Upper lobe of left lung (tissue), 6 donors: ENCODE measurements at places on chromosomes 12 and 14. TPM values are rescaled to one million over a fixed set of nuclear protein-coding genes. Genes with fewer than 3 reads are reported as not detected.

GRCh38 chr14:103052407-103052806 lies 4.9 kb downstream of the CDC42BPB start:
- DNase-seq: no peak

DNA sequence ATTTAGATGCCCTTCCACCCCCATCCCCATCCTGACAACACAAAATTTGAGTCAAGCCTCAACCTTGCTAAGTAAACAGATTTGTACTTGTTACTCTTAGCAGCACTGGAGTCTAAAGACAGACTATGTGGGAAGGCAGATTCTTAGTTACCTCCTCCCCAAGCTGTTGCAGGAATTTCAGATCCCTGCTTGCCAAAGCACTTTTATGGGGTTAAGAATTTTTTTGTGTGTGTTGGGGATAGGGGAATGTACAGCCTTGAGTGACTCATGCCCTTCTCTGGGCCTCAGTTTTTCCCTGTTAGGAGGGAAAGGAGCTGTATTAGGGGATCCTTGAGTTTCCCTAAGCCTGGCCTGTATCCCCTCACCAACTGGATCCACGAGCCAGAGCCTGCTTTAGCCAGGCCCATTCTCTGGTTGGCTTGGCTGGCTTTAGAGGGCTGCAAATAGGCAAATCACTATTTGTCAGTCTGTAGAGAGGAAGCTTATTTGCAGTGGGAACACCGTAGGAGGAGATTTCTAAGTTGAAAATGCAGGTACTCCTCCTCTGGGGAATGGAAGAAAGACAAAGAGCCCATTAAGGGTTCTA lies 27.7 kb upstream of the RNU6-8 start:
- DNase-seq: no peak

DNA sequence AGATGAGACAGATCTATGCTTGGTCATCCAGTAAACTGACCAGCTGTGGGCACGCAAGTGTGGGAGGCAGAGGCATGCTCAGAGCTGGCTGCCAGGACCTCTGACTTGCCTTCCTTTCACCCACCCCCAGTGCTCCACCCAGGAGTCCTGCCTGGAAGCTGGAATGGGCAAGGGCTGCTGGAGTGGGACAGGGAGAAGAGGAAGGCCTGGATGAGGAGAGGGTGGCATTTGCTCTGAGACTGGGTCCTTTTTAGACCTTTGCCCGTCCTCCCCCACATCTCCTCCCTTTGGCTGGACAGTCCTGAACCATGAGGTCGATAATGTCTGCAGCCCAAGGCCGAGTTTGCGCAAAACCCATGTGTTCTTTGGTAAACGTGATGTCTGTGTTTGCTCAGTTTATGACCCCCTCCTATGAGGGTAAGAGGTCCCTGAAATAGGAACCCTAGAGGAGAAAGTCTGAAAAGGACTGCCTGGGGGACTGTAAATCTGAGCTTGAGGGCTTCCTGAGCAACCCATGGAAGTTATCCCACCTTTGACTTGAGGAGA lies 3.8 kb upstream of the INHBE start:
- DNase-seq: no peak

Gene MLXIP
- total RNA-seq: 80.9 TPM

GRCh38 chr14:77097006-77097699 lies 905 bp upstream of the CIPC start:
- no peak for DNase-seq

DNA sequence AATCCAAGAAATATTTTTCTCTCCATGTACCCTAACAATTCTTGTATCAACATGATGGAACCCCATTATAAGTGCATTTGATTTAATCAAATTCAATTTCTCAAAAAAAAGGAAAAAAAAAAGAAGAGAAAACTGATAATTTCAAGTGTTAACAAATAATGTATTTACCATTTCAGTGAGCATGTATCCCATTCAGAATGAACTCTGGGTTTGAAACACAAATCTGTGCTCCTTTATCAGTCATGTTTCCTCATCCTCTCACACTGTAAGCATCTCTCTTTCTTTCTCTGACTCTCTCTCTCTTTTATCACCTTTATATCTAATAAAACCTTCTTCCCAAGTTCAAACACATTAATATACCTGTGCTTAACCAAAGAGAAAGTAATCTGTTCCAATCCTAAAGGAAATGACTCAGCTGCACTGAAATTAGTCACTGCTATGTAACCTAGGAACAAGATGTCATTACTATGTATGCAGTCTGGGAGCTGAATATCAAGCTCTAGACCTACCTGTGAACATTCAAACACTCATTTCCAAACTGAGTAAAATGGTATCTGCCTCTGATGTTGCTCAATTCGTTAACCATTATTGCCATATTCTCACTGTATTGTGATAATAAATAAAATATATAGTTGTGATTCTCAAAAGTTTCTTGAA lies 135.0 kb upstream of the LRIG3 start:
- DNase-seq: no peak
